ENCODE measurements at places on chromosomes 2 and 18.

GRCh38 chr2:46134531-46135227 lies 162.5 kb upstream of the EPAS1 start:
- DNase-seq = no peak

DNA sequence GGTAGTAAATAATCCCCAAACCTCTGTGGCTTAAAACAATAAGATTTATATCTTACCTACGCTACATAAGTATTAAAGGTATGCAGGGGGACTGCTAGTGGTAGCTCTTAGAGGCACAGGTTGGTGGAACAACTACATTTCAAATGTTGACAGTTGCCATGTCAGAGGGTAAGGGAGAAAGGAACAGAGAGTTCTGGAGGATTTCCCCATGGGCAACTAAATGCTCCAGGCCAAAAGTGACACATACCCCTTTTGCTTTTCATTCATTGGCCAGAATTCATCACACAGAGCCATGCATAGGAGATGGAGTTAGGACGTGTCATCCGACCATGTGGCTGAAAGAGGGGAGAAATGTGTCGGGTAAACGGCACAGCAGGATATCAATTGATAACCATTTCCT lies 133.2 kb downstream of the NAPG start:
- DNase-seq = no peak

GRCh38 chr2:68658266-68658665 lies 14.9 kb downstream of the PROKR1 start:
- no peak for DNase-seq

DNA sequence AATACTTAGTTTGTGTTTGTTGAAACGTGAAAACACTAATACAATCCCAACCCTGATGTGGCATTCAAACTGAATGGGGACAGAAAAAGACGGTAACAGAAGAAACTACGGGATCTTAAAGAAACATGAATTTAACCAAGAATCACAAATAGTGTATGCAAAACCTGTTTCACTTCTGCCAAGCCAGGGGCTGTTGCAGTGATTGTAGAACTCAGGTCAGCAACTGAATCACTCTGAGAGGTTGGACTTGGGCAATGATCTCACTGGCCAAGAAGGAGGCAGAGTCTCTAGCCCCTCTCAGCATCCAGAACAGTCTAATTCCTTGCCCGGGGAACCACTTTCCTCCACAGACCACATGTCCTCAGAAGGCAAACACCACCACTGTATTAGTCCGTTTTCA lies 54.9 kb upstream of the CRIM1 start:
- DNase-seq = no peak

- DNase-seq = no peak
Observed at GRCh38 chr2:179562330-179562885, 297.8 kb upstream of the SESTD1 start.
